ENCODE measurements at places on chromosomes 1 and 21.

DNA sequence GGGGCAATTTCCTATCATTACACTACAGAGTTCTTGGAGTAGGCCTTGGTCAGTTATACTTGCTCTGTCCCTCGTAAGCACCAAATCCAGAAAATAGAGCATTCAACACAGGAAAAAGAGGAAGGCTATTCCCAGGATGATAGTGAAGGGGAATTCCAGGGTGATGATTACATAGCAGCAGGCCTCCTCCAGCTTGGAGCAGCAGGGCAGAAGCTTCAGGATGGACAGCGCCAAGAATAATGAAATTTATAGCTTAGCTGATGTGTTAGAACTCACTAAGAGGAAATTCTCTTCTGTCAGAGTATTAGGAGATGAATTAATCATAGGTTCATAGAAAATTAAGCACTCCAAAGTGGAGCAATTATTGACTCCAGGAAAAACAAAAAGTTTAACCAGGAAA, 10.8 kb upstream of the SMAP2 start:
- no peak for DNase-seq

DNA sequence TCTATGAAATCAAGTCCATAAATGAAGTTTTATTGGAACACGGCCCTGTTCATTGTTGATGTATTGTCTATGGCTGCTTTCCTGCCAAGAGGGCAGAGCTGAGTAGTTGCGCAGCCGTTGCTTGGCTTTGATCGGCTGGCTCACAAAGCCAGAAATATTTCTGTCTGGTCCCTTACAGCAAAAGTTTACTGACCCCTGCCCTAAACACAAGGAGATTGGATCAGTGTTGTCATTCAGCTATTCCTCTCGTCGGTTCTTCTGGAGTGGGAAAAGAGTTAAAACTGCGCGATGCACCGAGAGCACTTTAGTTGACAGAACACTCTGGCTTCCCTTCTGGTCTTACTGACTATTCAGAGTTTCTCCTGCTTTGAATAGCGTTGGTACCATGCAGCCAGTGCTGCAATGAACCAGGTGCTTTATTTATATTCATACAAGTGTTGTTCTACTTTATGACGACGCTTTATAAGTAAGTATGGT, 868 bp downstream of the ZBTB40 start:
- peak; percentile 50 for DNase-seq

DNA sequence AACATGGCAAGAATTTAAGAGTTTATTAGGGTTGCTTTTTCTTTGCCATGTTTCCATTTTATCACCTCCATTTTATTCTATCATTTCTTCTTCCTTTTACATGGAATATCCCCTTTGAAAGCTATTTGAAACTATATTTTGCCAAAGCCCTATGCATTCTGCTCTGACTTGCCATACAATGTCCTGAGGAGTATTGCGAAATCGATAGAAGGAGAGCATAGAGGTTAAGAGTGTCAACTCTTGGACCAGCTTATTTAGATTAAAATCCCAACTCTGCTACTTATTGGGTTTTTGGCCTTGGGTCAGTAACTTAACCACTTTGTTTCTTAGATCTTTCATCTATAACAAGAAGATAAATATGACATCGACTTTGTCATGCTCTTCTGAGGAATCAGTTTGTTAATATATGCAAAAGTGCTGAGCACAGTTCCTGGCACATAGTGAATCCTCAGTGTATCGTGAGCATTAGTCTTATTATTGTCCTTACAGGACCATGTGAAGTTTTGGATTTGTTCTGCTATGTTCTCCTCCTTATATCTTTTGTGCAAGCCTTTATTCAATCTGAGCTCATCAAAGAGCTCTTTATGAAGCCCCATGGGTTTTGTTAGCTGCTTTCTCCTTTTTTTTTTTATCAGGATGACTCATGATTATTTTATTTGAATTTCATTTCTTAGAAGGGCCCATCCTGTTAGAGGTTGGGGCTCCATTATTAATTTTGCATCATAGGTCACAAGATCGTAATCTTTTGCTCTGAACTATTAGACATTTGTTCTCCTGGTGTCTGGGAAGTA, 17.6 kb downstream of the ACKR1 start:
- DNase-seq = no peak

DNA sequence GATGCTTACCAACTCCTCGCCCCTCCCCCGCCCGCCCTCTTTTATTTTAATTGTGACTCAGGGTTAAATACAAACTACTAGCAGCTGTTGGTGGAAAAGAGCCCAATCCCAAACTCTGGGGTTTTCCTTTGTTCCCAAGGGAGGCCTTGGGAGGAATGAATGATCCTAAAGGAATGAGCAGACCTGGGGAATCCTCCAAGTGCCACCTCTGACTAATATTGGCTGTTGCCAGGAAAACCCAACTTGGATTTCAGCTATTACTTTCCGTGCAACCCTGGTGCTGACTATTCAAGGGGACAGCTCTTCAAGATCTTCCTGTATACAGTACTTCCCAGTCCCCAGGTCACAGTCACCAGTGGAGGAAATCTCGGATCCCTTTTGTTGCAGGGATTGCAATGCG, 1.3 kb upstream of the S100A10 start:
- DNase-seq = no peak

- no peak for DNase-seq
Measured at GRCh38 chr1:101190441-101190840, 46.4 kb upstream of the S1PR1 start.

GRCh38 chr21:46131838-46132651, 23.3 kb downstream of the FTCD start:
- DNase-seq = no peak

DNA sequence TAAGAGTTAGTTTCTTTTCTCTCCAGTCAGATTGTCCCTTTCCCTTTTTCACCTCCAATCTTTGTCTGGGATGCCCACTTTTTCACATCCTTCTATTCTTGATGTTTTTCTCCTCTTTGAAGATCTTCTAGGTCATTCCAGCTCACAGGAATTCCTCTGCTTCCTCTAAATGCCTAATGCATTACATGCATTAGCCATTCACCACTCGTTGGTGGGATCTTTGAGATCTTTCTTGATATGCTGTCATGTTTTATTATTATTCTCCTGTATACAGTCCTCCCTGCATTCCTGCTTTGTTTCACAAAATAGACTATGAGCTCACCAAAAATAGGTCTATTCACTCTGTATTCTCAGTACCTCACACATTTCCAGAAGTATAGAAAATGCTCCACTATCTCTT, 129.0 kb downstream of the LYPLAL1 start:
- no peak for DNase-seq

- DNase-seq = no peak
Measured at GRCh38 chr1:201074018-201074417, 38.2 kb downstream of the CACNA1S start.

DNA sequence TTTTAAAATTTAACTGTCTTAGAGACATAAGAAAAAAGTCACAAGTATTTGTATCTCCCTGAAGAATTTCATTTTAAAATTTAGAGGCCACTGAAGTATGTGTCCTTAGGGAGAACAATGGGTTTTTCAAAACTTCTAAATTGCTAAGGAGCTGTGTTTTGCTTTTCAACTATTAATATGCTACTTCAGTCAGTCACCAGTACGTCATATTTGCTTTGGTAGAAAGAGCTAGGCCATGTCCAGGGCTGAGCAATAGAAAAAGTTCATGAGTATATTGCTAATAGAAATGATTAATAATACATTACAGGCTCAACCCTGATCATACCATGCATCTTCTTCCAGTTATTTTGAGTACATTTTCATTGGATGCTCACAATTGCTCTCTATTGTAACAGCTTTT, 1.7 kb upstream of the SGIP1 start:
- no peak for DNase-seq

- DNase-seq = no peak
Measured at GRCh38 chr1:203271962-203272632, 33.2 kb upstream of the BTG2 start.

GRCh38 chr1:97904534-97904933, 16.3 kb downstream of the DPYD start:
- DNase-seq = no peak

DNA sequence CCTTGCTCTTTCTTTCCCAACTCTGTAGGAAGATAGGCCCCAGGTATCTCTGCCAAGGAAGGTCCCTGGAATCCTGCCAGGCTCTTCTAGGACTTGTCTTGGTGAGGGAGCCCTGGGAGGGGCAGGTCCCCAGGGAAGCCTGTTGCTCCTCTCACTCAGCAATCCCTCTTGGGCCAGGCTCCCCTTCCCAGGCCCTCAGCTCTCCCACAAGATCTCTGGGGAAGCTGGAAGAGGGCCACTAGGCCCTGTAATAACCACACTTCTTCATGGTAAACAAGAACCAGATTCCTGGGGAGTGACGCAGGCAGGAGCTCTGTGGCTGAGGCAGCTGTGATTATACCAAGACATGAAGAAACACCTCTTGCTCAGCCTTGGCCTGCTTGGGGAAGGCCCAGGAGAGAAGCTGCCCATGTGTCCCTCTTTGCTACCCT, 9.9 kb upstream of the MAPKAPK2 start:
- DNase-seq = no peak

- no peak for DNase-seq
Measured at GRCh38 chr1:206116873-206117150, 376 bp downstream of the AVPR1B start.
